ENCODE measurements at places on chromosomes 4 and X. TPM values are rescaled to one million over a fixed set of nuclear protein-coding genes. Genes with fewer than 3 reads are reported as not detected.

TMEM31 gene
- 0.79 TPM for total RNA-seq

SPANXB1 gene
- total RNA-seq = not detected

BTC gene
- total RNA-seq = not detected

SPANXN3 gene
- not detected for total RNA-seq

CTAG1A gene
- not detected for total RNA-seq

PNMA5 gene
- total RNA-seq = 0.05 TPM

ADH1A gene
- not detected for total RNA-seq

TSC22D3 gene
- 25.9 TPM for total RNA-seq

AP1S2 gene
- 22.3 TPM for total RNA-seq

GAB3 gene
- total RNA-seq = 2.9 TPM

HGFAC gene
- total RNA-seq = not detected

PSAPL1 gene
- not detected for total RNA-seq

GPC4 gene
- not detected for total RNA-seq

FHDC1 gene
- total RNA-seq = 0.09 TPM

PPBP gene
- not detected for total RNA-seq

SLC10A7 gene
- 16.5 TPM for total RNA-seq

RTL3 gene
- not detected for total RNA-seq

MAGEC2 gene
- not detected for total RNA-seq

NPY1R gene
- total RNA-seq = not detected

BMP2K gene
- total RNA-seq = 14.5 TPM

KCTD8 gene
- total RNA-seq = not detected

RPS6KA6 gene
- 0.12 TPM for total RNA-seq

MAGEA2B gene
- not detected for total RNA-seq

SLC2A9 gene
- 0.76 TPM for total RNA-seq

SLITRK2 gene
- not detected for total RNA-seq

ATP8A1 gene
- 21.1 TPM for total RNA-seq

IGBP1 gene
- total RNA-seq = 46.3 TPM

STAP1 gene
- 10.0 TPM for total RNA-seq

RBMXL3 gene
- not detected for total RNA-seq

ANXA3 gene
- 1.0 TPM for total RNA-seq

XG gene
- total RNA-seq = not detected

CDX4 gene
- not detected for total RNA-seq

VAMP7 gene
- 37.2 TPM for total RNA-seq

SPIN2A gene
- 0.54 TPM for total RNA-seq

HTN1 gene
- total RNA-seq = not detected

ADGRL3 gene
- not detected for total RNA-seq

ZCCHC12 gene
- 1.2 TPM for total RNA-seq

KLB gene
- not detected for total RNA-seq

N4BP2 gene
- 23.2 TPM for total RNA-seq

MAB21L2 gene
- not detected for total RNA-seq

TCP11X2 gene
- total RNA-seq = not detected
